Esophagus mucosa (tissue), 1 donor: ENCODE measurements at places on chromosomes 3 and 15. TPM values are rescaled to one million over a fixed set of nuclear protein-coding genes. Genes with fewer than 3 reads are reported as not detected.

- no peak for ATAC-seq
Observed at GRCh38 chr3:134976948-134977347, 181.9 kb downstream of the EPHB1 start.

GRCh38 chr3:184178521-184179138 lies 4.0 kb downstream of the AP2M1 start:
- no peak for ATAC-seq

- ATAC-seq = peak; percentile 43
Observed at GRCh38 chr3:49454458-49454857, 15.6 kb upstream of the DAG1 start.

DNA sequence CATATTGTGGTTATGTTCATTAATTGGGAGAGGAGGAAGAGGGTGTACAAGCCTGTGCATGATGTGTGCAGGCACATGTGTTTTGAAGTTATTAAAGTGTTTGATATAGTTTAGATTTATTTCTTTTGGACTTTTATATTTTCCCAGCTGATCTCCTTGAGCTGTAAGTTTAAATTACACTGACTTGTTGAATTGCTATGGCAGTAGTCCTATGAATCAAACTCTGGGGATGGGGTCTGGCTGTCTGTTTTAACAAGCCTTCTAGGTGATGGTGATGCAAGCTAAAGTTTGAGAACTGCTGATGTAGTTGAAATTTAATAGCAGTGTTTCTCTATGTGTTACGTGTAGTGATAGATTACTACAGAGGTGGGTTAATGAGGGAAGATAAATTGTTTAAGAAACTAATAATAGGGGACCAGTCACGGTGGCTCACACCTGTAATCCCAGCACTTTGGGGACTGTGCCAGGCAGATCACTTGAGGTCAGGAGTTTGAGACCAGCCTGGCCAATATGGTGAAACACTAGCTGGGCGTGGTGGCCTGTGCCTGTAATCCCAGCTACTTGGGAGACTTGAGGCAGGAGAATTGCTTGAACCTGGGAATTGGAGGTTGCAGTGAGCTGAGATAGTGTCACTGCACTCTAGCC lies 7.0 kb downstream of the ARIH1 start:
- ATAC-seq = peak; percentile 8

GRCh38 chr3:61730577-61731231 lies 169.3 kb downstream of the PTPRG start:
- no peak for ATAC-seq

GRCh38 chr3:33428734-33429133 lies 11.5 kb downstream of the UBP1 start:
- no peak for ATAC-seq

GRCh38 chr15:40693904-40694687 lies 878 bp upstream of the RAD51 start:
- ATAC-seq = no peak

DNA sequence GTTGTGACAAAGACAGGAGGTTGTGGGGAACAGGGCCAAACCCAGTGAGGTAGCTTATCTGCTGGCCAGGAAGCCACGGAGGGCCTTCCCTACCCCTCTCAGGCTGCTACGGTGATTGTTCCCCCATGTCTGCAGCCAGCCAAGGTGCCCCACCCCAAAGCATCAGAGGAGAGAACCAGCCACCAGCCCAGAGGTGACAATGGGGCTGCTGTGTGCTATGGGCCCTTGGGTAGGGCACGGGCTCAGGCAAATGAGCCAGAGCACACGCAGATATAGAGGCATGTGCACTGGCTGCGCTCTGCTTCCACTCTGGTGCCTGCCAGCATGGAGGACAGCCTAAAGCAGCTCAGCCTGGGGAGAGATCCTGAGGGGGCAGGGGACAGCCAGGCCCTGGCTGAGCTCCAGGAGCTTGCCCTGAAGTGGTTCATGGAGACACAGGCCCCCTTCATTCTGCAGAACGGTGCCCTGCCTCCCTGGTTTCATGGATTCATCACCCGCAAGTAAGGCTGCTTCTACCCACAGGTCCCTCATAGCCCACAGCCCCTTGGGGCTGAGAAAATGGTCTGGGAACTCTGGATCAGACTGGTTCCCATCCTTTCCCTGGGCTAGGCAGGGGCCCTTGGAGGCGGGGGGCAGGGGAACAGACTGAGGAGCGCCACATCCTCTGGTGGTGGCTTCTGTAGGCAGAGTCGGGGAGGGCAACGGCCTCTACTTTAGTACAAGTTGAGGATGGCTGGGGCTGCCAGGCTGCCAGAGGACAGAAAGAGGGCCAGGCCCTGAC lies at the start of gene SH2D7:
TSS of gene SH2D7 (plus strand) at position 301 of the 781 bp plus-strand sequence. CDS start at position 325, 24 bp downstream.
- no peak for ATAC-seq

DNA sequence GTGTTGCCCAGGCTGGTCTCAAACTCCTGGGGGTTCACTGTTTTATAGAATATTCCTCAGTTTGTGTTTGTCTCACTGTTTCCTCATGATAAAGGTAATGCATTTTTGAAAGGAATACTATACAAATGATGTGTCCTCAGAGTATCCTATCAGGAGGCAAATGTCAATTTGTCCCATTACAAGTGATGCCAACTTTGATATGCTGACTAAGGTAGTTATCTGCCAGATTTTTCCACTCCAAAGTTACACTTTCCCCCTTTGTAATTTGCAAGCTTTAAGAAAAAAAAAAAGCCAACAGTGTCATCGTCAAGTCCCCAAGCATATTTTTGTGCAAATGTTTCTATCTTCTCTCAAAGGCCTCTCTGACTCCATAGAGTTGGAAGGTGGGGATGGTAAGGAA lies 9.0 kb downstream of the EIF5A2 start:
- ATAC-seq = no peak

DNA sequence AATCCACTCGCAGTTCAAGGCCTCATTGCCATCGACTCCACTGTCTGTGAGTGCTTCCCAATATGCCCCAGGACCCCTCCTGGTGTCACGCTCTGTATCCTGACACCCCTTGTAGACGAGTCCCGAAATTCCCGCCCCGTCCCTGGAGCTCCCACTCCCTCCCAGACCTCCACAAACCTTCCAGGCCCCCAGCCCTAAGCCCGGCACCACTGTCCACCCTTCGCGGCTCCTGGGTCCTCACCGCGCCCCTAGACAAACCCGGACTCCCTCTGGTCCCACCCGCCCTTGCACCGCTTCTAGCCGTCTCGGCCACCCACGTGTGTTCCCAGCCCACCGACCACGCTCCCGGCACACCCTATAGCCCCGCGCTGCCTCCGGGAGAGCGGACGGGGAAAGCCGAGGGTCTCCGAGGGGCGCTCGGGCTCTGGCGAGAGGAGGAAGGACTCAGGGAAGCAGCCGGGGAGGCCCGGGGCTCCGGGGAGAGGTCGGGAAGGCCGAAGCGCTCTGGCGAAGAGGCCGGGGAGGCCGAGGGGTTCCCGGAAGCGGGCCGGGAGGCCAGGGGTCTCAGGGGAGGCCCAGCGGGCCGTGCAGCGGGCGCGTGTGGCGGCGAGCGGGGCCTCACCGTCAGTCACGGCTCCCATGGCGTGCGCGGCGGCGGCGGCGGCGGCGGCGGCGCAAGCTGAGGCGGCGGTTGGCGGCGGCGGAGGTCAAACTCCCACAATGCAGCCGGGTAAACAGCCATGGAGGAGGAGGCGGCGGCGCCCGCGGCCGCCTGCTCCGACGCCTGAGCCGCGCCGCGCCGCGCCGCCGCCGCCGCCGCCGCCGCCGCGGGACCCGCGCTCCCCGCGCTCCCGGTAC lies at the start of the genes ATXN7 and THOC7:
TSS of gene ATXN7 (plus strand) at position 718 of the 858 bp plus-strand sequence. CDS start 48,732 bp downstream, outside the sequence.
TSS of gene THOC7 (minus strand) at position 656 of the 858 bp plus-strand sequence. CDS start at position 641, 15 bp downstream.
- peak; percentile 79 for ATAC-seq

DNA sequence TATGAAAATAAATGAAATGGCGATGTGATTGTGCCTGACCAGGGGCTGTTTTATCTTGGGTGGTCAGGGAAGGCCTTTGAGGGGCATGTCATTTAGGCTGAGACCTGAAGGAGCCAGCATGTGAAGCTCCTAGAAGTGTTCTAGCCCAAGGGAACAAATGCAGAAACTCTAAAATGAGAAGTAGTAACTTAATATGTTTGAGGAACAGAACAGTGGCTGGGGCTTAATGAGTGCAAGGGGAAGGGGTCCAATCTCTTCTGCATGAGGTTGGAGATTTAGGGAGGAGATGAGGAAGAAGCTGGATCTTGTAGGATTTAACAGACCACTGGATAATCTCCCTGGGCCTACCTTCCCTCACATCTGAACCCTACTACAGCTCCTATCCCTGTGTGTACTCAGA lies 110.5 kb downstream of the AKAP13 start:
- ATAC-seq = no peak

TTLL3 gene
- total RNA-seq = 12.3 TPM

TNIK gene
- 3.0 TPM for total RNA-seq

LRRIQ4 gene
- total RNA-seq = not detected

CNTN4 gene
- 0.68 TPM for total RNA-seq
